NCI-H446 (cell line): ENCODE measurements at places on chromosomes 16 and 17.

- DNase-seq = no peak
Observed at GRCh38 chr17:71057938-71058337, 888.6 kb downstream of the KCNJ2 start.

DNA sequence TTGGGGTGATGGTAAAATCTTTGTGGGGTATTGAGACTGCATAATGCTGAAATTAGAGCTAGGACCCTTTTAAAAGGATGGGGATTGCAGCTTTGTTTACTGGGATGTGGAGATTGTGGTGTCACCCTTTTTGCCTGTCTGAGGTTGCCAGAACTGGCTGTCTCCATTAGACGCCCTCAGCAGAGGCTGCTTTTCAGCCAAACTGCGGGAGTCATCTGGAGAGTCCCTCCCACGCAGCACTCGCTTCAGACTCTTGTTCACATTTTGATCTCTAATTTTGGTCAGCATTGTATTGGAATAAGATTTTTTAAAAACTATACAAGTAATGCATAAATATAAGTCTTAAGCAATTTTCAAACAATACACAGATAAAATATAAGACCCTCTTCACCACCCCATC lies 27.9 kb upstream of the JPT2 start:
- no peak for DNase-seq

DNA sequence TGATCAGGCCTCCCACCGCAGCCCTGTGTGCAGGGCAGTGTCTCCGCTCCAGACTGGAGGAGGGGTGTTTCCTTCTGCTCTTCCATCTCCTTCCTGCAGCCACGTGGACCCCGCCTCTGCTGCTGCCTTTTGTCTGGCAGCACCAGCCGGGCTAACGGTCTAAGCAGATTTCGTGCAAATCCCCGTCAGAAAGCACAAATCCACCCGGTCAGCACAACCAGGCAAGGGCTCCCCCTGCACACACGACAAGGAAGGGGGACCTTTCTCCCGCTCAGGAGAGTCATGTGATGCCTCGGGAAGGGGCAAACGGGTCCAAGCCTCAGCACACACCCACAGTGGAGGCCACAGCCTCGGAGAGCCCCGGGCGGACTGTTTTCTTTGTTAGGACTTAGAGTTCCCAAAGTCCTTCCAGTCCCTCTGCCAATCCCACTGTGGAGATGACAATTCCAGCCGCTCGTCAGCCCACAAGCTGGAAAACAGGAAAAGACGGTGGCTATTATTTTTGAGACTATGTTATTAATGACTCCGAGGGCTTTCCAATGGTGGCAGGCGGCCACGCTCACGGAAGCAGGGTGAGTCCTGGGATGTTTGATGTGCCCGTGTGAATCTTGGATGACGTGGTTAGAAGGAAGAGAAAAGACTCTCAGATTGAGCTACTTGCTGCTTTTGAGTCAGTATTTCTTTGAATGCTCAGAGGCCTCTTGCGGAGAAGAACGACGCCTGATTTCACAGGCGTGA lies 22.5 kb upstream of the MEAK7 start:
- DNase-seq = no peak

GRCh38 chr16:57723170-57723569 lies 12.4 kb upstream of the KATNB1 start:
- DNase-seq = no peak

- no peak for DNase-seq
Observed at GRCh38 chr17:3635474-3636153, 436 bp downstream of the SHPK start.

- no peak for DNase-seq
Observed at GRCh38 chr17:51088287-51088686, 32.4 kb downstream of the SPAG9 start.
